ENCODE measurements at places on chromosomes 12 and 14.

- DNase-seq: no peak
Measured at GRCh38 chr12:19026614-19027488, 102.7 kb upstream of the PLEKHA5 start.

GRCh38 chr12:101773650-101774162 is 34.4 kb upstream of the SYCP3 start:
- peak; percentile 55 for DNase-seq

DNA sequence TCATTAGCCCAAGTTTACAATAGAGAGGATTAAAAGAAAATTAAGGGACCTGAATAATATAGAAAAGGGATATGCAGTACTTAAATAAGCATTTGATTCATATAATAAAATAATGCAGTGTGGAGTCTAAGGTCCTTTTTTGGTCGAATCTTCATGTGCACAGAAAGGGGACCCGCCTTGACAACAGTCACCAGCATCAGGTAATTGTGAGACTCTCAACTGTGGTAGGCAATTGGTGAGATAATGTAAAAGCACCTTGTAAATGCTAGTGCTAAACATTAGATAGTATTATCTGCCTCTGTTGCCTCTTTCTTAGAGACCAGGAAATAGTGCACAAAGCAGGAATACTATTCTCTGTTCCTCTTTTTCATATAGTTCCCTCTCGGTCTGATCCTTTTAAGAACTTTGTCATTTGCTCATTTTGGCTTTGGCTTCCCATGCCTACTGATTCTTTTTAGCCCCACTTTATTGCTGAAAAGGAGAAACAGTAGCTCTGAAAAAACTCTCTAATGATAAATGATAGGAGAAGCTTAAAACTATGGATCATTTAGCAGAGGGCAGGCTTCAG is 17.5 kb downstream of the CHPT1 start:
- DNase-seq: no peak

DNA sequence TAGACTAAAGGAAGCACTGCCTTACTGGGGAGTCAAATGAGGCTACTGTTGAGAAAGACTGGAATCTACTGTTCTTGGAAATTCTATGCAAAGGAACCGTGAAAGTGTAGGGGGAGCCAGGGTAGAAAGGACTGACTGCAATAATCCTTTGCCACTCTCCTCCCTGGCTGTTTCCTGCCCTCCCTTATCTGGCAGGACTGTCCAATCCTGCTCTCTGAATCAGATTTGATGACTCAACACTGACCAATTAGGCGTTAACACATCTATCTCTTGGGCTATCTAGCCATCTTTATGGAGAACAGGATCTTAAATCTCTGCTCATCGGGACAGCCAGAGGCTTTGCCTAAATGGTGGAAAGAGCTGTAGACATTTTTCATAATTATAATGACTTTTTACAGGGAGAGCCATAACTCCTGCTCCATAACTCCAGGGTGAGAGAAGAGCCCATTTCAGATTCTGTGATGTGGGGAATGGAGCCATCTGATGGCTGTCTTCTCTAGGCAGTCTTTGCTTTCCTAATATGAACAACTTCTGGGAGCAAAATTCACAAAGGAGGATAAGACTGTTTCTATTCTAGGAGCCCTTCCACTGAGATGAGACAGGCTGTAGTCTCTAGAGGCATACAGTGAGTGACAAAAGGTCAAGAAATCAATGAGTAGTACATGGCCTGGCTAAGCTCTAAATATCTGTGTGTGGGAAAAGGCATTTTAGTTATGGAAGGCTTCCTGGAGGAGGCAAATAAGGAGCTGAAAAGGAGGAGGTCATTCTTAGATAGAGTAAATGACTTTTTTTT is 68.9 kb upstream of the CISTR start:
- no peak for DNase-seq

GRCh38 chr12:28089338-28089737 is 100.9 kb upstream of the CCDC91 start:
- DNase-seq: no peak

GRCh38 chr14:89408907-89409700 is 7.9 kb downstream of the FOXN3 start:
- no peak for DNase-seq
